ENCODE measurements at places on chromosomes 3 and 15. TPM values are rescaled to one million over a fixed set of nuclear protein-coding genes. Genes with fewer than 3 reads are reported as not detected.

- no peak for DNase-seq
Observed at GRCh38 chr3:72661115-72661457, 187.2 kb downstream of the SHQ1 start.

DNA sequence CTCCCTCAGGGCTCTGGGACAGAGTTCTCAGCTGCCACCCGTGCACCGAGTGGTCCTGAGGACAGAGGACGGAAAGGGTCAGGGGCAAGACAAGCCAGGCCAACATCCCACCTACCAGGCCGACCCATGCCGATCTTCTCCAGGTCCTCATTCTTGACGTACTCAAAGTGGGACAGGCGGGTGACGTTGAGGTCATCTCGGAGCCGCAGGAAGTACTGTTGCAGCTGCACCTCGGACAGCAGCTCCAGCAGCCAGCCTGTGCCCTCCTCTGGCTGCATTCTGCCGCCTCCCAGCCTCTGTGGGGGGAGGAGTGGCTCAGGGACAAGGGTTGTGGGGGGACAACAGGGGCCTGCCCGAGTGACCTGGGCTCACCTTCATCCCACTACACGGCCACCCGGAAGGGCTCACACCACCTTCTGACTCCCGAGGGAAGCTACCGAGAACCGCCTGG lies 20.0 kb downstream of the TNK2 start:
- no peak for DNase-seq

Gene C3orf49
- 0.68 TPM for polyA plus RNA-seq

DNA sequence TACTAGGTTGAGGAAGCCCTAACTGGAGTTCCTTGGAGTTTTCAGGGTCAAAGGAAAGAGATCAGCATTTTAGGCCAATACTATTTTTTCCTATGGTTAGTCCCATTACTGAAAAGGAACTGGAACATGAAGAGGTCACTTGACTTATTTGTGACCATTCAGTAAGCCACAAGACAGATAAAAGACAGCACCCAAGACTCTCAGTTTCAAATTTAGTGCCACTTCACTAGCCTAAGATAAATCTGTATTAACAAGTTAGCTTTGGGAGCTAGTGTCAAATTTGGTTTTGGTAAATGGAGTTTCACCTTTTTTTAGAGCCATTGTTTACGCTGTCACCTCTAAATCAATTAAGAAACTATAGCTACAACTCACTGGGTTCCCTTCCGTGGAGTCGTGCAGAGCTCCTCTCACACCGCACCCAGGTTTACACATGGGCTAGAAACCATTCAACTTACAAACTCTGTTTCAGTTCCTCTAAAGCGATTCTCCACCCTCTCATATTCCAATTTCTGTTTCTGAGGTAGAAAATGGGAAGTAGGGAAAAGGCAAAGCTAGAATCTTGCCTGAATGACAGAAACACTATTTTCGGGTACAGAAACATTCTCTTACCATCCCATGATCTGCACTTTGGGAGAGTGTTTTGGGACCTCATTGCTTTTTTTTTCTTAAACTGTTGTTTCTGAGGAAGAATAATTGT lies 14.4 kb downstream of the CCDC32 start:
- DNase-seq, result no peak

Gene ACOX2
- polyA plus RNA-seq, result 41.6 TPM

GRCh38 chr3:88151358-88151757 lies 1.6 kb downstream of the C3orf38 start:
- no peak for DNase-seq

Gene ADGRG7
- polyA plus RNA-seq, result not detected

Gene ERICH6
- polyA plus RNA-seq, result 0.78 TPM

Gene SMAD6
- 25.6 TPM for polyA plus RNA-seq

DNA sequence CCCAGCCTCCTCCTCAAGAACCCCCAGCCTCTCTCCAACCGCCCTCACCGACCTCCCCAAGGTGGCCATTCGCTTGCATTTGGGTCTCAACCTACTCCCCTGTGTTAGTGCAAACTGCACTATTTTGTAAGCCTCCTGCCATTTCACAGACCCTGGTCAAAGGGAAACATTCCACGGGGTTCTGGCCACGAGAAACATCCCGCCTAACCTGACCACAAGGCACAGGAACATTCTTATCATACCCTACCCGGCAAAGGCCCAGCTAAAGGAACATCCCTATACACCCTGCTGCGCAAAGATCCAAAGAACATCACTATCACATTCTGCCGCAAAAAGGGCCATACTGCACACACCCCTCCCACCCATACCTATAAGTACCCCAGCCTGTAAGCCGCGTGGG lies 22.9 kb downstream of the RPSA start:
- no peak for DNase-seq

Gene PDCD10
- 58.2 TPM for polyA plus RNA-seq

DNA sequence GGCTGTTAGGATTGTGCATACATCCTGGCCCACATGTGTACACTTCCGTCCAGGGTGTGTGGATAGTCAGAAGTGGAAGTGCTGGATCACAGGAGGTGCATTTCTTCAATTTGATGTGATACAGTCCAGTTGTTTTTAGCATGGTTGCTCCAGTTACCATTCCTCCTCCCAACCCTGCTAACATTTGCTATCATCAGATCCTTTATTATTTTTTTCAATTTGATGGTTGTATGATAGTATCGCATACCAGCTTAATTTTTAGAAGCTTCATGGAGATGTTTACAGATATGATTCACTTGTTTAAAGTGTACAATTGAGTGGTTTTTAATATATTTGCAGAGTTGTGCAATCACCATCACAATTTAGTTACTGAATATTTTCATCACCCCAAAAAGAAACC lies 202.7 kb downstream of the ITPR1 start:
- no peak for DNase-seq

- DNase-seq, result no peak
Observed at GRCh38 chr3:108406063-108406660, 104.2 kb downstream of the MYH15 start.

GRCh38 chr15:78044407-78045155 lies 32.9 kb downstream of the TBC1D2B start:
- DNase-seq, result no peak

Gene RPL39L
- polyA plus RNA-seq, result 17.8 TPM

GRCh38 chr15:52080031-52080430 lies 32.5 kb downstream of the BCL2L10 start:
- no peak for DNase-seq

DNA sequence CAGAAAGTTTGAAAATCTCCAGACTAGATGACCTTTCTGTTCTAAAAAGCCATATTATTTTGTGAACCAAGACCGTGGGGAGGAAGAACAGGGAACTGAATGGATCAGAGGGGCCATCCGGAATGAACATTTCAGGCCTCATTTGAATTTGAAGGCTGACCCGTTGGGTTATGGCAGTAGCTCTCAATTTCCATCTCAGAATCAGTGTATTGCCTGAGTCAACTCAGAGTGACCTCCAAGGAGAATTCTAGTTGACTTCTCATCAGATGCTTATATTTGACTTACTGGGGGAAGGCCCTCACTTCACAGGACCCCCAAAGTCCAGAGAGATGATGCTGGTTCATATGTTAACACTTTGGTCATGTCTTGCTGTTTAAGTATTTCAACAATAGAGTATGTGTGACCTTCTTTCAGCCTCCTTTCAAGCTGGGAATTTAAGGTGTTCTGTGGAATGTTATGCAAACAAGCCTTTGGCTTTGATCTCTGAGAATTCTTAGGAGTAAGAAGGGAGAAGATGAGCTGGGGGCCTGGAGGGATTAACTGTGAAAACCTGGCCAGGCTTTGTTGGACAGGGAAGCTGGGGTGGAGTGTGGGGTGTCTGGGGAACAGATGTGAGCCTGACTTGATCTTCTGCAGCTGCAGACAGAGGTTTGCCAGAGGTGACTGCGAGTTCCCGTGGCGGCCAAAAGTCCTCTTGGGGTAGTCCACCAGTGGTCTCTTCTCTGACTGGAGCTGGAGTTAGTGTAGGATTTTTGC lies 111.2 kb upstream of the RGMA start:
- DNase-seq, result no peak

Gene DAZL
- polyA plus RNA-seq, result not detected

Gene STRIT1
- 0.81 TPM for polyA plus RNA-seq

DNA sequence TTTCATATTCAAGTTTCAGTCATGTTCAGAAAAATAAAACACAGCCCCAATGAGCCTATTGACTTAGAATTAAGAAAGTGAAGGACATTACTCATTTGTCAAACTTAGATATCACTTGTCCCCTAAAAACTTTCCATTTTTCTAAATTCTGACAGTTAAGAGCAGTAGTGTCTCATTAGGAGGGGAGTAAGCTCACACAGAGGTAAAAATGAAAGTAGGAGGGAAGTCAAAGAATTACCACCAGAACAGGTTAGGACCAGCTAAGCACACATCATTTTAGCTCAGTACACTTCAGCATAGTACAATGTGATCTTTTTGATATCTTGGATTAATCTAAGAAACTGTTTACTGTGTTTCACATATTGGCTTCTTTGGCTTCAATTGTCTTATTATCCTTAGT lies 64.3 kb downstream of the OSTN start:
- DNase-seq, result no peak

- DNase-seq, result no peak
Observed at GRCh38 chr3:141164852-141165251, 66.8 kb upstream of the PXYLP1 start.

GRCh38 chr15:31305375-31305774 lies 21.3 kb upstream of the KLF13 start:
- DNase-seq, result no peak

GRCh38 chr3:134201201-134202130 lies 49.2 kb downstream of the RYK start:
- DNase-seq, result no peak

- no peak for DNase-seq
Observed at GRCh38 chr15:39191871-39192291, 389.0 kb upstream of the THBS1 start.
